ENCODE measurements at places on chromosomes 6 and 20.
A peak's percentile ranks its signal among the peaks of the same experiment; 100 is the strongest.

DNA sequence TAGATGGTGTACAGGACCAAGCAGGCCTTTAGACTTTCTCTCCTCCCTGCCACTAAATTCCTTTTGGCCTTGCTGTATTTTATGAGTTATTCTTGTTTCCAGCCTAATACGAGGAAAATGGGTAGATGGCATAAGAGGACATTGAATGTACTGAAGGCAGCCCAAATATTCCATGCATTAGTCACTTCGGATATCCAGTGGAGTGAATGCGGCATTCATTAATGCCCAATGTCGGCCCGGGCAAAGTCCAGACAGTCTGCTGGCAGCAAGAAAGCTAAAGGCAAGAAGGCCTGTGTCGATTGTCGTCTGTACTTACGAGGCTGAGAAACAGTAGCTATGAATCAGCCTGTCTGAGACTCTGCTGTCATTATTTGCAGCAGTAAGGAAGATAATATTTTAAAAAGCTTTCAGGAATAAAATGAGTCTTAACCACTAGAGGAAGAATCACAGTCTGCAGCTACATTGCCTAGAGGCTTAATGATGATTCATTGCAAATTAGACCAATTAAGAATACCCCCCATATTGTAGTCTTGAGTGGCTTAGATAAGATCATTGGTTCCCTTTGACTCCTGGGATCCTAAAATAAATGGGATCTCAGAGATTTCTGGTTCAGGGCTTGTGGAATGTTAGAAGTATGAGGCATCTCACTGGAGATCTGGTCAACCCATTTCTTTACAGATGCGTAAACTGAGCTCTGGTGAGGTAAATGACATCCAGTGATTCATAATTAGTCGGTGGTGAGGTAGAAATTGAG, 534.1 kb upstream of the JAG1 start:
- ATAC-seq: no peak

- no peak for ATAC-seq
Observed at GRCh38 chr6:134795691-134796090, 154.2 kb downstream of the ALDH8A1 start.

- no peak for ATAC-seq
Observed at GRCh38 chr6:62999796-63000195, 211.5 kb upstream of the FKBP1C start.

- peak; percentile 39 for ATAC-seq
Observed at GRCh38 chr20:21505161-21505809, 8.6 kb downstream of the NKX2-2 start.
